ENCODE measurements at places on chromosomes 11 and 22. TPM values are rescaled to one million over a fixed set of nuclear protein-coding genes. Genes with fewer than 3 reads are reported as not detected.

Gene GTSE1
- total RNA-seq: 27.4 TPM

Gene OR5AS1
- total RNA-seq: not detected

Gene MRGPRF
- not detected for total RNA-seq

Gene ZC3H7B
- 59.9 TPM for total RNA-seq
